Central memory CD4-positive, alpha-beta T cell (primary cell): ENCODE measurements at places on chromosomes 2 and 18.

- DNase-seq = no peak
Measured at GRCh38 chr2:100801402-100801801, 18.5 kb upstream of the NPAS2 start.

GRCh38 chr2:152097290-152097800 lies 1.5 kb downstream of the CACNB4 start:
- no peak for DNase-seq

DNA sequence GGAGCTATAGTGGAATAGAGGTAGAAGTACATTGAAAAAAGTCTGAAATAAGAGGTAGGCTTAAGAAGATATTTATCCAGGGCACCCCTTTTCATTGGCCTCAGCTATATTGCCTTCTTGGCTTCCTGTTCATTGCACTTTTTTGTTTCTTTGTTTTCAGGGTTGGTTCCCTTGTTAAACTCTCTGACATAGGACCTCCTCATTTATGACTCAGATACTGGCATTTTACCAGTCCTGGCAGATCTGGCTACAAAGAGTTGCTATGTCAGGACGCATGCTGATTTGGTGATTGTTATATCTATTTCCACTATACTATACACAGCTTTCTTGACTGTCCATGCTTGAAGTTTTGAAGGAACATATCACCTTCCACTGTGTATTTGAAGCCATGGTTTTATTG lies 60.0 kb downstream of the GCA start:
- no peak for DNase-seq

GRCh38 chr2:237692601-237693290 lies 65.4 kb downstream of the LRRFIP1 start:
- DNase-seq = no peak

GRCh38 chr2:229137639-229138038 lies 133.4 kb downstream of the PID1 start:
- DNase-seq = no peak

- peak; percentile 29 for DNase-seq
Measured at GRCh38 chr2:30226144-30227032, 4.9 kb upstream of the LBH start.

- DNase-seq = no peak
Measured at GRCh38 chr18:32298171-32298667, 108.4 kb downstream of the MEP1B start.

GRCh38 chr2:129396980-129397599 lies 582.4 kb upstream of the RAB6C start:
- DNase-seq = no peak

DNA sequence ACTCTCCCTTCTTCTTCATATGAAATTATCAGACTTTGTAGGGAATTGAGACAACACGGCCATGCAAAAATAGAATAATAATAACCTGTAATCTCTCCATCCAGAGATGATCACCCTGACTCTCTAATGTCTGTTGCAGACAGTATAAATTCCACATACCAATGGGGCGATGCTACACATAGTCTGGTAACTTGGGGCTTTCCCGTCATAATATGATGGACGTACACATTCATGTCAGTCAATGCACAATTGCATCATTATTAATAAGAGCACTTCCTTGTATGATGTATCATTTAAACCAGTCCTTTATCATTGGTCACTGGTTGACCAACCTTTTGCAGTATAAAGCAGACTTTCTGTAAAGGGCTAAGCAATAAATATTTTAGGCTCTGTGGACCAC lies 39.5 kb upstream of the SCLY start:
- no peak for DNase-seq

GRCh38 chr18:70452501-70452900 lies 163.7 kb downstream of the SOCS6 start:
- no peak for DNase-seq

DNA sequence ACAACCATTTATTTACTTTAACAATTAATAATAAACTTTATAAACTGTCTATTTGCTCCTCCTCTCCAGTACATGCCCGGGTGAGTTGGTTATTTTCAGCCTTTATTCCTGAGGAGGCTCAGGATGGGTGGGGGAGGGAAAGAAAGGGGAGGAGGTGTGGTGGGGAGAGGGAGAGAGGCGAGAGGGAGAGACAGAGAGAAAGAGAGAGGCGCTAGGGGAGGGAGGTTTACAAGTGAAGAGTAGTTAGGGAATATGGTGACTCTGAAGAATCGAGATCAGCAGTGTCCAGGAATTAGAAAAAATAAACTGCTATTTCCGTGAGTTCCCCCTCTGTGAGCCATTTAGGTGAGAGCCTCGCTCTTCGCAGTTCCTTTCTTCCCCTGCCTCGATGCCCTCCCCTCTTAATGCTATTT lies 138.9 kb downstream of the MEIS1 start:
- no peak for DNase-seq

DNA sequence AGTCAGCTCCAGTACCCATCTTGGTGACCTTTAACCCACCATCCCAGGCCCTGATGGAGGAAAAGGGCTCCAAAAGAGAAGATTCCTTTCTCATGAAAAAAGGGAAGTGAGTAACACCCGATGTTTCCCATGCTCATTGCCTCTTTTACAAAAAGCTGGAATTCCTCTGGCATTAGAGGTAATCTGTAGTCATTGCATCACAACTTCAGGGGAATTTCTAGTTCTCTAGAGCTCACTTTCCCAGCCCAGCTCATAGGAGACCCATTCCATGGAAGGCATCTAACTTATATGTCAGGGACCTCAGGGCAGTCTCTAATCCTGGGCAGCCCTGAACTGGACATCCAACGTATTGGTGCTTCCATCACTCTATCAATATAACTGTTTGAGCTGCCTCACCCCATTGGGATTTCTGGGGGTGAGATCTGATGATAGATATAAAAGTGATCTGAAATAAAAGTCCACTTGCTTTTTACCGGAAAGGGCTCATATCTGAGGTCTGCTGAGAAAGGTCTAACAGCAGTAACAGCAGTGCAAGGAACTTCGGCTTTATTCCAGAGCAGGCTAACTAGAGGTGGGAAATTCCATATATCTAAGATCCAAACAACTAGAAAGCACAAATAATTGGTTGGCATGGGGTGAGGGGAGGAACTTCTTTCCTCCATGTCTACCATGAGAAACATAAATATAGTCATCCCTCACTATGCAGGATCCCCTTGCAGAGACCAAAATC lies 106.1 kb downstream of the ETAA1 start:
- no peak for DNase-seq

GRCh38 chr2:236538242-236538641 lies 31.4 kb upstream of the ACKR3 start:
- DNase-seq = no peak

GRCh38 chr18:74463254-74463653 lies 6.1 kb upstream of the DIPK1C start:
- no peak for DNase-seq

- DNase-seq = no peak
Measured at GRCh38 chr2:134301099-134301927, 47.4 kb downstream of the MGAT5 start.

DNA sequence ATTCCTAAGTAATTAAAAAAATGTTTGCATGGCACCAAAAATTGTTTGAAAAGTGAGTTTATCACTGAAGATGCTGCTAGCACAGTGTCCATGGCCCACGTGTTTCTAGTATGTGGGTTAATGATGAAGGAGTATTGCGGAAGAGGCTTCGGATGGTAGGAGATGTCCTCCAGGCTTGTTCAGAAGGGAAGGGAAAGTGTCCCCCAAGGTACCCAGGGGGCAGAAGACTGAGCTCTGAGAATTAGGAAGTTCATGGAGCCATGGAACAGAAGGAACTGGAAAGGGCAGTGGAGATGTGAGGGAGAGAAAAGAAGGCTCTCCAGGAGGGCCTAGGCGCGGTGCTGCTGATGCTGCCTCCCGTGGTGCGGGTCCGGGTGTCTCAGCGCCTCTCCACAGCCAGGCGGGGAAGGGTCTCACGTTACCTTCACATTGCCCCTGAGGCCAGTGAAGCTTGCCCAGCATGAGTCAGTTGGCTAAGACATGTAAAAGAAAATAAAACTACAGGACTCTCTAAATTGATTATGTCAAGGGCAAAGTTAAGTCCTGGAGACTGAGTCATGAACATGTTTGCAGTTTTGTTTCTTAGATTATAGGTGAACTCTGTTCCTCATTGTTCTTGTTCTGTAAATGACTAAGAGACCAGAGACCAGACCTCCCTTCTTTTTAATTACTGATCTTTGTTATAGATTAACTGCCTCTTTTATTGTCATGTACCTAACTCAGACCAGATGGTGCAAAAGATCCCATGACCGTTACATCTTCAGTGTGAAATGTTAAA lies 89.0 kb downstream of the MTCL1 start:
- no peak for DNase-seq

GRCh38 chr18:24231773-24232735 lies 93.2 kb downstream of the CABYR start:
- no peak for DNase-seq

- DNase-seq = peak; percentile 71
Measured at GRCh38 chr2:148813603-148814065, 61.4 kb upstream of the KIF5C start.

DNA sequence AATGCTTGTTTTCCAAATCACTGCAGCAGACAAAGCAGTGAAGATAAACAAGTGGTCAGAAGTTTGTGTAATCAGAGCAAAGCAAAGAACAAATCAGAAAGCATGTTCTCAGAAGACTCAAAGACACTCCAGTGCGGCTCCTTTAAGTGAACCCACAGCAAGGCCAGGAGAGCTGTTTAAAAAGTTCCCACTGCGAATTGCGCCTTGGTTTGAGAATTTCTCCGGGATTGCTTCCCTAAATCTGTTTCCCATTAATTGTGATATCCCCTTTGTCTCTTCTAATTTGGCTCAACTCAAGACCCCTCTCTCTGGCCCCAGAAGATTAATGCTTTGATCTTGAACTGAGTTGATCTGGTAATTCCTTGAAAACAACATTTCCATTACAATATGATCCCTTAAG lies 122.4 kb upstream of the BCL2L11 start:
- DNase-seq = no peak

- DNase-seq = no peak
Measured at GRCh38 chr2:175575346-175576258, 394.1 kb upstream of the ATP5MC3 start.

DNA sequence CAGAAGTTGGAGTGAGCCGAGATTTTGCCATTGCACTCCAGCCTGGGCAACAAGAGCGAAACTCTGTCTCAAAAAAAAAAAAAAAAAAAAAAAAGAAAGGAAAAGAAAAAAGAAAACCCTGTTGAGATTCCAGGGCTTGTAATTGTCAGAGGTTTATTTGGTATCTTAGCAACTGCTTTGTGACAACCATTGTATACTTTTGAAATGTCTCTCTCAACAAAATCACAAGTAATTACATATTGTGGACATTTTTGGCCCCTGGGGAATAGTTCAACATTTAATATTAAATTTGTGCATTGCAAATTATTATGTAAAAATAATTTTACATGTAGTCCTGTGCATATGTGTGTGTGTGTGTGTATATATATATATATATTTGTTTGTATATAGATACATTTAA lies 270.8 kb downstream of the GALNT13 start:
- no peak for DNase-seq
